D341Med (cell line): ENCODE measurements at places on chromosomes 5 and 9.

- no peak for DNase-seq
Measured at GRCh38 chr5:73233461-73234203, 60.6 kb downstream of the TMEM174 start.

DNA sequence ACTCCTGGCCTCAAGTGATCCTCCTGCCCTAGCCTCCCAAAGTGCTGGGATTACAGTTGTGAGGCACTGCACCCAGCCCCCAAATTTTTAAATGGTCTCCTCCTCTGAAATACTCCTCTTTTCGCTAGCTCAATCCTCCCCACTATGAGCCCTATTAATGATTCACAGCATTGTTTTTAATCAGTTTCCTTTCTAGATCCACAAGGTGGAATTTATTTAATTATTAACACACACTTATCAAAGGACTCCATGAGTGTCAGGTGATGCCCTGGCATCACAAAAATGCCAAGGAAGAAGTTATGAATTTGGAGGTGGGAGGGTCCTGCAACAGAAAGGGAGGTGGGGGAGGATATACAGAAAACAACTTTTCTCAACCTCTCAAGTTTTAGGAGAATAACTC lies 806.5 kb downstream of the PRELID2 start:
- DNase-seq = no peak

DNA sequence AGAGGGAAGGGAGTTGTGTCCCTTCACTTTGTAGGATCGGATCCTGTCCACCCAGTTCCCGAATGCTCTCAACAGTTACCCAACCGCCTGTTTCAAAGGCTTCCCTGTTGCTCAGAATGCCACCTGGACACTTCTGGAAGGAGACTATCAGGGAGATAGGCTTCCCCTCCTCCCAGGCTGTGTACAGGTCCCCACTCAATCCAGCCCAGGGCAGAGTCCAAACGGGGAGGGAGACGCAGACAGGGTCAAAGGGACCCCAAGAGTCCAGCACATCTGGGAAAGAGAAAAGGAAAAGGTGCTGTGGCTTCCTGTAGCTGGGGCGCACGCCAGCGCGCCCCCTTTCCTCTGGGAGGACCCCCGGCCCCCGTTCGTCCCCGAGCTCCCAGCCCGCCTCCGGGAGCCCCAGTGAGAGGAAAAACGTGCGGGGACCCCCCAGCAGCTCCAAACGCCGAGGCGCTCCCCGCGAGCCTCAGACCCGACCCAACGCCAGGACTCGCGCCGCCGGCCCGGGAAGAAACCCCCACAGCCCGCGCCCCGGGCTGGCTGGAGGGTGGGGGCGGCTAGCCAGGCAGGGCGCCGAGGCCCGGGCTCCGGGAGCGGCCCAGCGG lies 640 bp downstream of the SURF4 start:
- peak; percentile 53 for DNase-seq

DNA sequence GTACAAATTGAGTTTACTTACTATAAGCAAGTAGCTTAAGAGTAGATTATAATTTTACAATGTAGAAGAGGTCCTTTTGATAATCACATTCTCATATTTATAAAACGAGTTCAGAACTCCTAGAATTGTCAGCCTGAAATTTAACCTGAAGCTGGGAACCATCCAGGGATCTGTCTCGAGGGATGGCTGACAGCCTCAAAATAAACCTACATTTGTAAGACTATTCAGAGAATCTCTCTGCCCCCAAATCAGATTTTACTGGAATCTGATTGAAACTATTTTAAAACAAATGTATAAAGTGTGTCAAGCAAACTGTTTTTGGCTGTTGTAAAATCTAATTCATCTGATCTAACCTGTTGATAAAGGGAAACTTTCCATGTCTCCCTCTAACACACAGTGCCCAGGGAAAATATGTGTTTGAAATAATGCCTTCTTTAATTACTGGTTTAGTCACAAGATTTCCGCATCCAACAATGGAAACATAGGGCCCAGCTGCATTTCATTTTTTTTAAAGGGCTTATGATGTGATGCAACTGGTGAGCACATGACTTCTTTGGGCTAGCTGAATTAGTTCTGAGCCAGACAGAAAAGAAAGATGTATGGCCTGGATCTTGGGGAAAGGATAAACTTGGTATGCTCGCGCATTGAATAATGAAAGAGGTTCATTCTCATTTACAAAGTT lies 30.3 kb downstream of the SLC25A46 start:
- DNase-seq = no peak

DNA sequence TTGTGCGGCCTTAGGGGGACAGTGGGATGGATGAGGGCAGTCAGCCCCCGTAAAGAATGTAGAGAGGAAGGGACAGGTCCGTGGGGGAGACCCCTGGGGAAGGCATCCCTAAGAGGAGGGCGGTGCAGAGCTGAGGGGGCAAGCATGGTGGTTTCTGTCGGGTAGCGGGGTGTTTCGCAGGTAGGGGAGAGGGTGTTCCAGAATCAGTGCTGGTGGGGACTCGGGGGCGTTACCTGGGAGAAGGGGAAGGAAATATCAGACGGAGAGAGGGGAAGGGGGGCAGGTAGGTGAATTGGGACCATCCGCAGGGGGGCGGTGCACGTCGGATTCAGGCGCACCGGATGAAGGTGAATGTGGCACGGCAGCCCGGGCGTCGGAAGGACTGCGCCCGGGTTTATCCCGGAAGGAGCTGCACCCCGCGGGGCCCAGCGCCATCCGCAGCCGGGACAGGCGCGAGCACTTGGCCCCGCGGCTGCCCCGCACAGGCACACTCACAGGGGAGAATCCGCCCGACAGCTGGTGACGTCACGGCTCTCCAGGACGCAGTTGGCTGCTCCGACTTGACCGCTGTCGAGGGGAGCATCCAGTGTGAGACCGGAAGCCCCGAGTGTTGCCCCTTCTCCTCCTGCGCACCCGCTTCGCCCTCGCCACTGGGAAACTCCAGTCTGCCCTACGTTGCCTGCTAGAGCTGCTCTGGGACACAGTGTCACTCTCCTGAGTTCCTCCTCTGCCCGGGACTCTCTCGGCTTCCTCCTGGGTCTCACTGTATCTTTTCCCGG lies 1.3 kb downstream of the CD72 start:
- peak; percentile 72 for DNase-seq

DNA sequence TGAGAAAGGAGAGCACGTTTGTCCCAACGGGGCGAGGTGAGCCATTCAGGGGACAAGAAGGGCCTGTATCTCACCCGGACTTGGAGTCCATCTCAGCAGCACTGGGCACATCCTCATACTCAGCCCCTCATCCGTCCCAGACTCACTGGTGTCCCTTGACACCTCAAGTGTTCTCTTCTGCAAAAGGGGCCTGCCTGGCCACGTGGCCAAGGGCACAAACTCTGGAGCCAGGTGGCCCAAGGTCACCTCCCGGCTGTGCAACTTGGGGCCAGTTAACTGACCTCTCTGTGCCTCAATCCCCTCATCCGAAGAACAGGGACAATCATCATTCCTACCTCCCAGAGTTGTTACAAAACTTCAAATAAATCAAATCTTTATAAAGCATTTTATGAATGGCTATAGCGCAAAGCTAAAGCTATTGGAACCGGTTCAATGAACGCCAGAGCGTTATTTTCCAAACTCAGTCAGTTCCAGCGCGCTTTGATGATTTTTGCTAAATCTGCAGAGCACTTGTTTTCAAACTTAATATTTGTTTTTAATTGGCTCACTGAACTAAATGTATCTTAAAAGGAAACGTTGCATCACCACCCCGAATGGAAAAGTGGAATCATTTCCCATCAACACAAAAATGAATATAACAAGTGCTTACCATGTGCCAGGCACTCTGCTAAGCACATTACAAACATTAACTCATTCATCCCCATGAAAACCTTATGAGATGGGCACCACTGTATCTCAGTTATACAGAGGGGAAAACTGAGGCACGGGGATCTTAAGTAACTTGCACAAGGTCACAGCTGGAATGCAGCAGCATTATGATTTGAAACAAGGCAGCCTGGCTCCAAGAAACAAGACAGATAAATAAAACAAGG lies 49.3 kb downstream of the DUSP1 start:
- DNase-seq = no peak

- DNase-seq = no peak
Measured at GRCh38 chr5:59449905-59450644, 443.5 kb downstream of the PDE4D start.

DNA sequence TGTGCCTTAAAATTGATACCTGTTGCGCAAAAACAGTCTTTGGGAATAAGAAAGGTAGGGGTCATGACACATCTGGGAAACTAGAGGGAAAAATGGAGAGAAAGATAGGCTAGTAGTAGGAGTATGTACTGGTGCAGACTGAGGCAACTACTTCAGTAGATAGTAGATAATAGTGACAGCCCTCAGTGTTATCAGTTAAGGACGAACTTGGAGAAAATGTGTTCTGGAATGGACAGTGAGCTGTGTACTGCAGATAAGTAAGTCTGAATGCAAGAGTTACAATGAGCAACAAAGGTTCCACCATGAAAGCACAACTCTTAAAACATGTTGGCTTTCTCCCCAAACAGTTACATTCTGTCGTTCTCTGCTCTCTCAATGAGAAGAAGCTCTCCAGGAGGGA lies 6.5 kb upstream of the INSL6 start:
- DNase-seq = no peak

DNA sequence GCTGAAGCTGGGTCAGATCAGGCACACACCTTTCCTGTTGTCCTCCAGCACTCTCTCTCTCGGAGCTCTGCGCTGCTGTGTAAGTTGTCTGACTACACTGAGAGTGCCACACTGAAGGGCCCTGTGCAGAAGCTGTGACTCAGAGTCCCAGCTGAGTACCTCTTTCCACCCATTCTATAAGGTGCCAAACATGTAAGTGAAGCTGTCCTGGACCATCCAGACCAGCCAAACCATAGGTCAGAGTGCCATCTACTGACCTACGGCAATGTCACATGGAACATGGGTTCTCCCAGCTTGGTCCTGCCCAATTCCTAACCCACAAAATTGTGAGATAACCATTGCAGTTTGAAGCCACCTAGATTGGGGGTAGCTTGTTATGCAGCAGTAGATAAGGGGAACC lies 68.2 kb downstream of the ADCY2 start:
- no peak for DNase-seq

GRCh38 chr9:112308588-112308987 lies 24.8 kb downstream of the PTBP3 start:
- peak; percentile 60 for DNase-seq

GRCh38 chr5:170520372-170520771 lies 16.6 kb downstream of the KCNIP1 start:
- no peak for DNase-seq

DNA sequence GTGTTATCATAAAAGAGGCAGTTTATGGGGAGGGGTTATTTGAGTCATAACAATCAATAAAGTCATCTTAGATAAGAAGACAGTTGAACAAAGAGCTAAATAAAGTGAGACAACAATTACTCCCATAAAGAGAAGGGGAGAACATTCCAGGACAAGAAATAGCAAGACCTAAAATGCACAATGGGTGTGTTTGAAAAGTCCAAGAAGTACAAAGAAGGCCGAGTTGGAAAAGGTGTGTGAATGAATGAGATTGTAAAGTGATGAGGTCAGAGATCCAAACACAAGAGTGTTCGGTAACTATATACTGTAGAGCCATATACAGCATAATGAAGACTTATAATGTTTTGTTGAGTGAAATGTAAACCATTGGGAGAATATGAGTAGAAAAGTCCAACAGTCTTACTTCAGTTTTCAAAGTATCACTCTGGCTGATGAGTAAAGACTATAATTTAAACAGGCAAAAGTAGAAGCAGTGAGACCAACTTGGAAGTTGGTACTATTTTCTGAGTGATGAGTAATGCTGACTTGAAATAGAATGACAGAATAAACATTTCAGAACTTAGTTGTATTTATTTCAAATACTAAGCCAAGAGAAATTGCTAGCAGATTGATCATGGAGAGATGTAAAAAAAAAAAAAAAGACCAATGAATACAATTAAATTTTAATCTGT lies 868.7 kb upstream of the CDH9 start:
- DNase-seq = no peak

DNA sequence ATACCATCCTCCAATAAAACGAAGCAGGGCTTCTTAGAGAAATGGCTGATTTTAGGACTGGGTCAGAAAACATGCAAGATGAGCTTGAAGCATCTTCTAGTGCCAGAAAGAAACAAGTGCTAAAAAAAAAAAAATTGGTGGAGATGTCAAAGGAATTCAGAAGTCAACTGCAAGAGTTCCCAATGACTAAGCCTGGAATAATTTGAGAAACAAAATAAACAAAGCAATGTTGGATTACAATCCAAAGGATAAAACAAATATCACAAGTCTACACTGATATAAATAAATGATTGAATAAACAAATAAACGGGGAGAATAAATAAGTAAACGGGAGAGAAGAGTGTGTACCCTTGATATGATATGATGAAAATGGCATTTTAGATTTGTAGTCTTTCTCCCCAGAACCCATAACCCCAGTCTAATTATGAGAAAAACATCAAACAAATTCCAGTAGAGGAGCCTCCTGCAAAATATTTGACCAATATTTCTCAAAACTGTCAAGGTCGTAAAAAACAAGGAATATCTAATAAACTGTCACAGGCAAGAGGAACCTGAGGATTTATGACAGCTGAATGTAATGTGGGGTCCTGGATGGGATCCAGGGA lies 63.5 kb upstream of the CCL21 start:
- no peak for DNase-seq

- DNase-seq = no peak
Measured at GRCh38 chr9:73155377-73155776, 3.7 kb downstream of the ANXA1 start.

DNA sequence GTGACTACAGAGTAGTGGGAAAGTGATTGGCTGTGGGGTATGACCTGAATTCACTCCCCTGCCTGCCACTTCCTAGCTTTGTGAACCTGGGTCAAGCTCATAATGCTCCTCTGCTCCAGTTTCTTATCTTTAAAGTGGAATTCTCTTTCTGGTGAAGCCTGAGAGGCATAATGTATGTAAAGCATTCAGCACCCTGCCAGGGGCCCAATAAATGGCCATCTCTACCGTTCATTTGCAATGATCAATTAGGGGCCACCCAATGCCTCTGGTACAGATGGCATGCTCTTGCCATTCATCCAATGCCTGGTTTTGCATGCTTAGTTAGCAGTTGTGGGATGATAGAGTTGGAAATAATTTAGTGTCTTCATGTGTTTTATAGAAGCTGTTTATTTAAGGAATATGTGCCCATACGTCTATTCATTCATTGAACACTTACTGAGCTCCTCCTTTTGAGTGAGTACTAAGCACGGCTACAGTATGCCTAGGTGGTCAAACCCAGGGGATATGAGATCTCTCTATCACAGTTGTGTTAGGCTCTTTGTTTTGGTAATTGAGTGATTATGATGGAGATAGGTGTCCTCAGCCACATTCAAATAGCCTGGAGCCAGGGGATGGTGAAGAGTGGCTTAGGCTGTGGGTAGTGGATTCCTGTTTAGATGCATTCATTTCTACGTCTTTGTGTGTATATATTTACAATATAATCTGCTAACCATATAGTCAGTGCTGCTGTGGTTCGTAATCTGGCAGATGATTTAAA lies 15.3 kb downstream of the ZNF462 start:
- DNase-seq = no peak
